Sigmoid colon (tissue), 7 donors: ENCODE measurements at places on chromosomes 3 and 15. TPM values are rescaled to one million over a fixed set of nuclear protein-coding genes. Genes with fewer than 3 reads are reported as not detected.

Gene ELP6
- polyA plus RNA-seq = 19.8 TPM

Gene FILIP1L
- polyA plus RNA-seq = 14.9 TPM

Gene SPPL2A
- polyA plus RNA-seq = 87.4 TPM

Gene BBS4
- 8.4 TPM for polyA plus RNA-seq

Gene PPP1R14D
- polyA plus RNA-seq = 212 TPM

Gene LHFPL4
- polyA plus RNA-seq = 0.26 TPM

Gene CCDC13
- 0.60 TPM for polyA plus RNA-seq

Gene PRSS50
- not detected for polyA plus RNA-seq

DNA sequence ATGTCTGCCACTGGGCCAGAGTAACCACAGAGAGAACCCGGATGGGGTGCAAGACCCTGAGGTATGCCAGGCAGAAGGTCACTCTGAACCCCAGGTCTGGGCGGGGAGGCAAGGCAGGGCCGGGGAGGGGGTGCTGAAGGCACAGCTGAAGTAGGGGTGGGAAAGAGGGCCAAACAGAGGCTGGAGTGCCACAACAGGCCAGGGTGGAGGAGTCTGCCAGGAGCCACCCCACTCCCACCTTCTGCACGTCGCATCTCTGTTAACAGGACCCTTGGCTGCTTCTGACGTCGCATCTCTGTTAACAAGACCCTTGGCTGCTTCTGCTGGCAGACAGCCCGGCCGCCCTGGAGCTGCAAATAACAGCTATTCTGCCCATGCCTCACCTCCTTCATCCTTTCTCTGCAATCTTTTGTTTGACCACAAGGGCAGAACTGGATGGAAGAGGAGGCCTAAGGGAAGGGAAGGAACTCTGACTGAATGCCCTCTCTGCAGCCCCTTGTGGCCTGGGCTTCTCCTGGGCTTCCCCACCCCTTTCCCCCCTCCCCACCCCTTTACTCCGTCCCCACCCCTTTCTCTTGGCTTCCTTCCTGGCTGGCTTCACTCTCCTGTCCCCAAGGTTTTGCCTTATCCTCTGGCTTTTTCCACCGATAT lies 20.6 kb upstream of the FBLN2 start:
- no peak for DNase-seq

GRCh38 chr3:28316226-28316625 lies 32.3 kb upstream of the ZCWPW2 start:
- no peak for DNase-seq

DNA sequence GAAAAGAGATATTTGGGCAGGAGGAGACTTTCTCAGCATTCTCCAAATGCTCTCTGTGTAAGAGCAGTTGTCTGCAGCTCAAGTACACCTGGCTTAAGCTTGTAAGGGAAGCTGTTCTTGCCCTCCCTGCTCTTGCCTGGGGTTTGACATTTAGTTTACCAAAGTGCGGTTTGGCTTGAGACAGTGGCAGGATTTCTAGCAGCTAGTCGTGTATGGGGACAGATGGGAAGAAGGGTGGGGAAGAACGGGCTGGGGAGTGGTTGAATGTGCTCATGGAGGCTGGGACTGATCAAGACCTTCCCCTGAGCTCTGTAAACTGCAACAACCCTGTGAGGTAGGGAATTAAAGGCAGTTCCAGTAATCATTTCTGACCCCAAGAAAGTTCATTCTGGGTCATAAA lies 39.8 kb downstream of the SQOR start:
- no peak for DNase-seq

- DNase-seq = no peak
Measured at GRCh38 chr15:61309031-61309511, 80.0 kb upstream of the RORA start.

- no peak for DNase-seq
Measured at GRCh38 chr3:45179163-45179562, 33.0 kb upstream of the CDCP1 start.

DNA sequence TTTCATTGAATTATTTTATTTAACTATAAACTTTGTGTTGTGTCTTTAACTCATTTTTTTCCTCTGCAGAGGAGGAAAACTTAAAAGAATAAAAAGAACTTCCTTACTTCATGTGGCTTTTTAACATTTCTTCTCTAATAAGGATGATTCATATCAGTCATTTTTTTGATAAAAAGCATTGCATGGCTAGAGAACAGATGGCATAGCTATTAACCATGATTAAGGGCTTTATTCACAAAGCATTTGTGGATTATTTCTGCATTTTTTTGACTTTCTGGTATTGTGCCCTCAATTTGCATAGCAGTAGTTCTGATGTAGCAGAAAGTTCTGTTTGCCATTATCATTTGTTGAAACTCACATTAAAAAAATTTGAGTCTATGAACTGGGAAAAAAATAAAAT lies 540.8 kb downstream of the SI start:
- no peak for DNase-seq

- DNase-seq = no peak
Measured at GRCh38 chr3:106963442-106963841, 413.8 kb upstream of the CCDC54 start.

DNA sequence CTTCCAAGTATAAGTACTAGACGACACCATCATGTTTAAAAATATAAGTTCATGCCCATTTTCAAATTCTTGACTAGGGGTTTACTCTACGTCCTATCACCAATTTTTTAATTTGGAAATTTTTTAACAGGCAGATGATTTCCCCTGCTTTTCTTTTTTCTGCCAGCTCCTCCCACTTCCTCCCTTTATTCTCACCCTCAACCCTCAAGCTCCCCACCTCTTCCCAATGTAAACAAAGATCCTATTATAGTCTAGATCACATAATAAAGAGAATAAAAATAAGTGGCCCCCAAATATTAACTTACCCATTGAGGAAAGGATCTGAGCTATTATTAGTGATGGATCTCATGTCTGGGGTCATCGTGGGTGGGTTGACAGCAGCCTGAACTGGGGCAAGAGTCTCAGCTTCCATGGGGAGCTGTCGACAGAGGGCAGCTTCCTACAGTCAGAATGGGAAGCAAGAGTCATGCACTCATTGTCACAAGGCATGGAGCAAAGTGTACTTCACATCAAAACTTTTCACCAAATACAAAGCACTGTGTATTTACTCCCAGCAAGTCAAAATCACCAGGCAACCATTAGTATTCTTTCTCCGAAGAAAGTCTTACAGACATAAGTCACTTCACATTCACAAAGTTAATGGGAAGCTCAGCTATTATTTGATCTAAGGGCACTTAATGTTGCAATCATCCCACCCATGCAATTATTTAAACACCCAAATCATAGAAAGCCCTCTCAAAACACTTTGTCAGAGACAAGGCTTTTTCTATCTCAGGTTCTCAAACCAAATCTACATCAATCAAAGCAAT lies 53.2 kb downstream of the TM4SF4 start:
- no peak for DNase-seq

GRCh38 chr3:139343895-139344856 lies at the start of gene MRPS22:
TSS of gene MRPS22 (plus strand) at chr3:139344020. CDS start at chr3:139344027, 7 bp downstream.
- DNase-seq = peak; percentile 87

DNA sequence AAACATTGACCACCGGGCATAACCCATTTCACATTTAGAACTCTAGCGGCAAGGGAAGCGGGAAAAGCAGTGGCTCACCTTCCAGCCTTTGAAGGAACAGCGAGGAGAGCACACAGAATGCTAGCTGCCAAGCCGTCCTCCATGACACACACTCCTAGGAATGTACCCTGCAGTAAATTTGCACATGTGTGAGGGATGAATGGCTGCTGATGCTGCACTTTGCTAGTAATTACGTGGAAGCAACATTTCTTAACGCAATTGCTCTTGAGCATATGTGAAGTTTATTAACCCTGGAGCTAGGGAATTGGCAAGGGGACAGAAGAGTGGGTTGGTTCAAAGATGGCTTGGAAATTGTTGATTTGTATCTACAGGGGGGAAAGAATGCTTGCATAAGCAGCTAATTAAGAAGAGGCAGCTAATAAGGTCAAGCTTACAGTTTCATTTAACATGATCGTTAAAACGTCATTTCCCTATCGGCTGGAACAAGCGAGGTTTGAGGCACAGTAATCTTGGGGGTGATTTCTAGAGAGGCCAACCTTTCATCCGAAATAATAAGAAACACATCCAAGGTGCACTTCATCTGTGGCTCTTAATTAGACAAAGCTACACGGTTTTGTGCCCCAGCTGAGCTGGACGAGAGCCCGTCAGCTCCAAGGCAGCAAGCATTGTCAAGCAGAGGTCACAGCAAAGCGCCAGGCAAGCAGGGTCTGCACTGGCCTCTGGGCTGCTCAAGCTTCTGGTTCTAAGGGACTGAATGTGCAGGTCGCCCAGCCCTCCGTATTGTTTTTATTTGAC lies 123.4 kb downstream of the CHSY1 start:
- DNase-seq = no peak

GRCh38 chr15:31236184-31237042 lies 90.2 kb upstream of the KLF13 start:
- DNase-seq = peak; percentile 96

DNA sequence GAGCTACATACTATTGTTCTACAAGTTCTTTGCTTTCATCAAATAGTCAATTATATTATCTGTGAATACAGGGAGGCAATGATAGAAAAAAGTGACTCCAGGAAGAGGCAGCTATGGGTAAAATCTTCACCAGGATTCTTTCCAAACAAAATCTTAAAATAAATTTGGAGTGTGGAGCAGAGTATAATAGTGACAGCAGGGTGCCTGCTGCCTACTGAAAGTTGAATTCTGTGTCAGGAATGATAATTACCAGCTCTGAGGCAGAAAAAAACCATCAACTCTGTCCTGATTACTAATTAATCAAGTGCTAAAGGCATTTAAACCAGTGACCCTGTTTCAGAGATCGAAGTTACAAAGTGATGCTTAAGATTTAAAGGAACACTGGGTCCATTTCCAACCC lies 148.0 kb downstream of the DIPK2A start:
- no peak for DNase-seq

DNA sequence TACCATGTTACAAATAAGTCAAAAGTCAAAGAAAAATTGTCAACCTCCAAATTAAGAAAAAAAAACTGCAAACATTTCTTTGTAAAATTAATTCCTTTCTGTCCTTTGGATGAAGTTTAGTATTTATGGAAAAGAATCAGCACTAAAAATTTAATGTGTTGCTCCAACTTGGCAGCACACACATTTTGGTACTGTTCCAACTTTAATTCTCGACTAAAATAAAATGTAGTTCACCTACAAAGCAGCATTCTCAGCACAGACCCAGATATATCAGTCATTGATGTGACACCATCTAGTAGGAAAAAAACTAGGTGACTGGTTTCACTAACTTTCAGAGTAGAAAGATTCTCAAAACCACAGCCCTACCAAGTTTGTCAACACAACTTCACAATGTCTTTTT lies 131.7 kb upstream of the ROBO2 start:
- DNase-seq = no peak

GRCh38 chr3:27345493-27345892 lies 23.7 kb downstream of the NEK10 start:
- no peak for DNase-seq

DNA sequence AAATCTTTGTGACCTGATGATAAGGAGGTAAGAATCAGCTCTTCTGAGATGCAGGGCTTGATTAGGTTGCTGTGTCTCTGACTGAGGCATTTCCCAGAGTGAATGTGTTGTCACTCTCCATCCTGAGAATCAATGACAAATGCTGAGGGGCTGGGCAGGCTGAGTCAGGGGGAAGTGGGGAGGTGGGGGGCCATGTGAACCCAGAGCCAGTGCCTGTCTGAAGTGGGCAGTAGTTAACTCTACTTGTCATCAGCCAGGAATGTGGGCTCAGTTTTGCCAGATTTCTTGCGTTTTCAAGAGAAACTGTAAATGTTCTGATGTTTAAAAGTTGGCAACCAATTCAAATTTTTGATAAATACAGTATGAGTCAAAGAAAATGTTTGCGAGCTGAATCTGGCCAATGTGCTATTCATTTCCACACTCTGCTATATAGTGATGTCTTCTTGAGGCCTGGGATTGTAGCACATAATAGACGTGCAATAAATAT lies 3.1 kb upstream of the BNC1 start:
- no peak for DNase-seq

- DNase-seq = peak; percentile 57
Measured at GRCh38 chr3:126538316-126538715, 14.4 kb downstream of the CHST13 start.

DNA sequence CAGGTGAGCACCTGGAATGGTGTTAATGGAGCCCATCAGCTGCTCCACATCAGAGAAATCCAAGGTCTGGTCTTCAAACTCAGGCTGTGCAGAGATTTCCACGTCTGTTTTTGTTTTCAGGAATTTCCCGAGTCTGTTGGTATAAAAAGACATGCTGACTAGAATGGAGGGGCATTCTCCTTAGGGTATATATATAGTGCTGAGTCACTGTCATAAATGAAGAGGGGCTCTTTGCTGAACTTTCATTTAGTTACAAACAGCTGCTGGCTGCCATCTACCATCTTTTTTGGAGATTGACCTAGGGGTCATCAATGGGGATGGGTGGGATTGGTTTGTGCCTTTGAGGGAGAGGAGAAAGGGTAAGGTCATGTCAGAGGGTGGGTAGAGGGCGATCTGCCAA lies 27.1 kb downstream of the FSD2 start:
- DNase-seq = no peak

- no peak for DNase-seq
Measured at GRCh38 chr3:22245811-22246583, 495.0 kb upstream of the ZNF385D start.

DNA sequence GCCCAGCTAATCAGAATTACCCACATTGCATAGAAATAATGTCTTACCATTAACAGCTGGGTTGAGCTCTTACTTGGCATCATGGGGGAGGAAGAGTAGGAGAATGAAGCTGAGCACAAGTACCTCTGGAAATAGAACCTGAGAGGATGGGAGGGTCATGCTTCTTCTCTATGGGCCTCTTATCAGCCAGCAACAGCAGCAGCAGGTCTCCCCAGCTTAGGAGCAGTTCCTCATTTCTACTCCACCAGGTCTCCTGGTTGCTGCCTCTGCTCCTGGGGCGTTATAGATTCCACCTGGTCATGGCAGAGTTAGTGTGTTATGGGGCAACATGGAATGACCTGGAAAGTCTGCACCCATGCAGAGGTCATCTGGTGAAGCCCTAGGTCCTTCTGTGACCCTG lies 3.4 kb downstream of the FSD2 start:
- DNase-seq = no peak

DNA sequence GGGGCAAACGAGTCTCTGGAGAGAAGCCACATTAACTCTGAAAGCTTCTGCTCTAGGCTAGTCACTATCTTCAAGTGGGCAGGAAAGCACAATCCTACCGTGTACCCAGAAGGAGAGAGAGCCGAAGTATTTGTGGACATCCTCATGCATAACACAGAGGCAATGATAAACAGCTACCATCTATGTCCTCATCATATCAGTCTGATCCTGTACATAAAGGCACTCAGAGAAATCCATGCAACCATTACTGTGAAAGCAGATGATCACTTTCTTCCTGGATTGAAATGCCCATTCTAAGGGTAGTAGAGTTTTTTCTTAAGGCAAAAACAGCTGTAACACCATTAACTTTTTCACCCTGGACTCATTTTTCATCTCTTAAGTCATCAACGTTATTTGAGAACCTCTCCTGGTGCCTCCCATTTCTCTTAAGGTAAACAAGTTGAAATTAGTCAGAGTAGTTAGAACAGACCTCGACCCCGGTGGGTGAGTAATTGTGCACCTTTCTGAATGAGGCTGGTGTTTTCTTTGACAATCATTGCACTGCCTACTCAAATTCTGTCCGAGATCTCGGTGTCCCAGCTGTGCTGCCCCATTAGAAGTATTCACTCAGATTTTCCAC lies 327.4 kb downstream of the SHQ1 start:
- no peak for DNase-seq
